CD8-positive, alpha-beta memory T cell (primary cell): ENCODE measurements at places on chromosomes 3 and 15.

GRCh38 chr15:77867266-77868047 is 210.1 kb downstream of the TBC1D2B start:
- no peak overlapping the region for H3K4me3 ChIP-seq
- H3K4me1 ChIP-seq, result no peaks in the 10 kb centered on the region
- DNase-seq, result no peak
- no peaks in the 10 kb centered on the region for H3K36me3 ChIP-seq
- H3K27me3 ChIP-seq, result no peaks in the 10 kb centered on the region

- peaks cover 12% of the 10 kb centered on the region for H3K27me3 ChIP-seq
- no peaks in the 10 kb centered on the region for H3K4me1 ChIP-seq
- no peak for DNase-seq
- H3K36me3 ChIP-seq, result no peaks in the 10 kb centered on the region
- H3K27ac ChIP-seq, result no peak overlapping the region
- no peak overlapping the region for H3K4me3 ChIP-seq
Measured at GRCh38 chr15:82709081-82709420, 624 bp downstream of the AP3B2 start.

GRCh38 chr15:82314769-82315518 is 34.3 kb downstream of the GOLGA6L10 start:
- no peak overlapping the region for H3K4me3 ChIP-seq
- H3K4me1 ChIP-seq, result no peaks in the 10 kb centered on the region
- no peak overlapping the region for H3K27ac ChIP-seq
- no peaks in the 10 kb centered on the region for H3K27me3 ChIP-seq

DNA sequence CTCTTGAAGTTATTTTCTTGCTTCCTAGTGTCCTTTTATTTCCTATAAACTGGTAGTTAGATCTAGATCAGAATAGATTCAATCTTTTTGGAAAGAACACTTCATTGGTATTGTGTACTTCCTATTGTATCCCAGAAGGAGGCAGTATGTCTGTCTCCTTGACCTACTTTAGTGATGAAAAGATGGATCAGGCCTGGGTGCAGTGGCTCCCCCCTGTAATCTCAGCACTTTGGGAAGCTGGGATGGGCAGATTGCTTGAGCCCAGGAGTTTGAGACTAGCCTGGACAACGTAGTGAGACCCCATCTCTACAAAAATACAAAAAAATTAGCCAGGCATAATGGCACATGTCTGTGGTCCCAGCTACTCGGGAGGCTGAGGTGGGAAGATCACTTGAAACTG is 12.0 kb downstream of the BSN start:
- no peaks in the 10 kb centered on the region for H3K36me3 ChIP-seq
- no peaks in the 10 kb centered on the region for H3K4me1 ChIP-seq
- H3K27me3 ChIP-seq, result no peaks in the 10 kb centered on the region
- H3K27ac ChIP-seq, result no peak overlapping the region

- H3K27me3 ChIP-seq, result no peaks in the 10 kb centered on the region
- no peak overlapping the region for H3K4me3 ChIP-seq
- H3K27ac ChIP-seq, result no peak overlapping the region
- DNase-seq, result no peak
- no peaks in the 10 kb centered on the region for H3K4me1 ChIP-seq
- no peaks in the 10 kb centered on the region for H3K36me3 ChIP-seq
Measured at GRCh38 chr3:127264794-127265514, 22.9 kb downstream of the PRR20G start.

DNA sequence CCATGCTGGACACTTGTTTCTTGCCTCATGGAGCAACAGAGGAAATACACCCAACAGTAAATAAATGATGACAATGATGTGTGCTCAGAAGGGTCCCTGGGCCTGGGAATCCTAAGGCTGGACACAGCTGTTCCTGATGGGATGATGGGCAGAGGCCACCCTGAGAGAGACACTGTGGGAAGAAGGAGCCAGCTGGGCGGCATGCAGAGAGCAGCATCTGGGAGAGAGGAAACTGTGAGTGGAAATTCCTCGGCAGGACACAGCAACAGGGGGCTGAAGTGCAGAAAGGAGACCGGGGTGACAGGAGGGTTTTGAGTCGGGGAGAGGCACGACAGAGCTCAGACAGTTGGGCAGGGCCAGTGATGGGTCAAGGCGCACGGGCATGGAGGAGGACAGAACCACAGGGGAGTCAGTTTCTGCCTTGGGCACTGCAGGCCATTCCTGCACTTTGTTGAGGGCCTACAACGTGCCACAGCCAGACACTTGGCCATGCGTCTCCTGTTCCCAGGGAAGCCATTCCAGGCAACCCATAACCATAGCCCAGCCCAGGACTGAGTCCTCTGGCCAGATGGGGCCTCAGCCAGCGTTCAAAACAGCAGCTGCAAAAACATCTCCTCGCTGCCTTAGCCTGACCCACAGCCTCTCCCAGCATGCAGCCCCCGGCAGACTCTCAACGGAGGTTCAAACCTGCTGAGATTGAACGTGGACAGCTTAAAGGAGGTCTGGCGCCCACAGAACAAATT is 36.7 kb upstream of the SLC6A1 start:
- no peaks in the 10 kb centered on the region for H3K4me1 ChIP-seq
- no peak overlapping the region for H3K27ac ChIP-seq
- H3K4me3 ChIP-seq, result no peak overlapping the region
- no peaks in the 10 kb centered on the region for H3K36me3 ChIP-seq
- no peaks in the 10 kb centered on the region for H3K27me3 ChIP-seq
- no peak for DNase-seq

- no peaks in the 10 kb centered on the region for H3K27me3 ChIP-seq
- no peaks in the 10 kb centered on the region for H3K4me1 ChIP-seq
- DNase-seq, result no peak
- H3K36me3 ChIP-seq, result no peaks in the 10 kb centered on the region
- no peak overlapping the region for H3K4me3 ChIP-seq
Measured at GRCh38 chr3:79767194-79767904, 449 bp downstream of the ROBO1 start.

GRCh38 chr3:12730506-12731242 is 28.4 kb downstream of the TMEM40 start:
- H3K4me1 ChIP-seq, result no peaks in the 10 kb centered on the region
- no peaks in the 10 kb centered on the region for H3K36me3 ChIP-seq
- DNase-seq, result no peak
- H3K27ac ChIP-seq, result no peak overlapping the region
- no peaks in the 10 kb centered on the region for H3K27me3 ChIP-seq

- no peak for DNase-seq
- no peak overlapping the region for H3K27ac ChIP-seq
- no peaks in the 10 kb centered on the region for H3K36me3 ChIP-seq
- no peaks in the 10 kb centered on the region for H3K4me1 ChIP-seq
- no peak overlapping the region for H3K4me3 ChIP-seq
Measured at GRCh38 chr3:1717524-1717923, 381.1 kb upstream of the CNTN4 start.

DNA sequence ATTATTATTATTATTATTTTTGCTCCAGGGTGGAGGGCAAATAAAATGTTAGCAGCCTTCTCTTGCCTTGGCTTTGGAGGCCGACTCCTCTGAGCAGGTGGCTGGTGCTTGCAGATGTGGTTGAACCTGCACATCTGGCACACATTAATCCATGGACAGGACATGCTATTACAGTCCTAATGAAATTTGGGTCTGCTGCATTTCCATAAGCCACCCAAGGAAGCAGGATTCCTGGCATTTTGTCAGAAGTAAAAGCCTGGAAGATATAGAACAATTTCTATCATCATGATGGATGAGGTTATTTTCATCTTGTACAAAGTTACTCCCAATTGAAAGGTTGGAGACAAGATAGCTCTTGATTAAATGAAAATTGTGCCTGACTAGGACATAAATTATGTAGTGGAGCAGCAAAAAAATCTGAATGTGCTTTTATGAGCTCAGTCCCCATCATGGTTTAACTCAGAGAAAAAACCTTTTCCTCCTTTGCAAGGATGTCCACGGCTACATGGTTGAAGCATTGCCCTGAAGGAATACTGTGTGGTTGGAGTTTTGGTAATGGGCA is 130.9 kb upstream of the RGMA start:
- DNase-seq, result no peak
- H3K27me3 ChIP-seq, result peaks cover 4% of the 10 kb centered on the region
- H3K36me3 ChIP-seq, result no peaks in the 10 kb centered on the region
- no peak overlapping the region for H3K27ac ChIP-seq
- H3K4me3 ChIP-seq, result no peak overlapping the region

- no peak for DNase-seq
- no peaks in the 10 kb centered on the region for H3K36me3 ChIP-seq
- no peaks in the 10 kb centered on the region for H3K27me3 ChIP-seq
- no peak overlapping the region for H3K27ac ChIP-seq
- no peaks in the 10 kb centered on the region for H3K4me1 ChIP-seq
Measured at GRCh38 chr3:128273109-128273840, 120.0 kb downstream of the EEFSEC start.

DNA sequence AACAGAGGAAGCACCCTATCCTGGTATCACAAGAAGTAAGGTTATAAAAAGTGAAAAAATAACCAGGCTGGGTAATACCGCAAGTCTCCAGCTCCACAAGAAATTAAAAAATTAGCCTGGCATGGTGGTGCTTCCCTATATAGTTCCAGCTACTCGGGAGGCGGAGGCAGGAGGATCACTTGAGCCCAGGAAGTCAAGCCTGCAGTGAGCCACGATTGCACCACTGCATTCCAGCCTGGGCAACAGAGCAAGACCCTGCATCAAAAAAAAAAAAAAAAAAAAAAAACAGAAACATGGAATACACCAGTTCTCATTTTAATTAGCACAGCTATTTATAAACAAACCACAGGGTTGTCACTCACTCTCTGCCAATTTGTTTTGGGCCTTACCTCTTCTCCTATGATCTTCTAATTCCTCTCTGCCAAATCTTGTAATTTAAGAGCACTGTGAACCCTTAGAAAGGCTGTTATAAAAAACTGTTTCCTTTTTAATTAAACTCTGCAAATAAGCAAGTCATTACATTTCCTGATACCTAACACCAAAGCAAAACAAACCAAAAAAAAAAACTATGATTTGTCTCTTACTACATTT is 22.6 kb downstream of the DCUN1D1 start:
- H3K4me1 ChIP-seq, result no peaks in the 10 kb centered on the region
- H3K27me3 ChIP-seq, result no peaks in the 10 kb centered on the region
- H3K27ac ChIP-seq, result no peak overlapping the region
- no peak for DNase-seq
- H3K4me3 ChIP-seq, result no peak overlapping the region
- peaks cover 10% of the 10 kb centered on the region for H3K36me3 ChIP-seq

GRCh38 chr3:13081603-13082360 is 8.6 kb upstream of the IQSEC1 start:
- DNase-seq, result no peak
- no peak overlapping the region for H3K4me3 ChIP-seq
- H3K4me1 ChIP-seq, result no peaks in the 10 kb centered on the region

GRCh38 chr3:37014620-37015019 is 21.3 kb downstream of the MLH1 start:
- no peaks in the 10 kb centered on the region for H3K27me3 ChIP-seq
- no peak overlapping the region for H3K4me3 ChIP-seq
- no peaks in the 10 kb centered on the region for H3K4me1 ChIP-seq

DNA sequence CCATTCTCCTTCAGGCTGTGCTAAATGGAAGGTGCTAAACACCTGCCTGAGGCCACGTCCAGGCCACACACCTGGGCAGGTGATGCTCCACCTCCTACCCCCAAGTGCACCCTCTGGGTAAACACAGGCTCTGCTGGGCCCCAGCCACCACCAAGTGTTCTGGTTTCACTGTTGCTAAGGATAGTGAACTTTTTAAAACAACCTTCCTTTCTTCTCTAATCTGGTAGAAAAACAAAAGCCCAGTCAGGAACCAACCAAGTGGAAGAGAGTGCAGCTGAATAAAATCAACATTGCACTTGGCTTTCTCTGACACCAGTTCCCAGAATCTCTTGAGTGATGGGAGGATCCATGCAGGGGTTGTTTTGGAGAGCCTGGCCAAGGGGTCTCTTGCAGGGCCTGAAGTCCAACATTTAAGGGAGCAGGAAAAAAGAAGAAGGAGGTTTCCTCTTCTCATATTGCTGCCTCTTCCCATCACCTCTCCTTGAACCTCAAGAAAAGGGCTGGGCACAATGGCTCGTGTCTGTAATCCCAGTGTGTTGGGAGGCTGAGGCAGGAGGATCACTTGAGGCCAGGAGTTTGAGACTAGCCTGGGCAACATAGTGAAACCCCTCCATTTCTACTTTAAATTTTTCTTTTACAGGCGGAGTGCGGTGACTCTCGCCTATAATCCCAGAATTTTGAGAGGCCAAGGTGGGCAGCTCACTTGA is 26.2 kb upstream of the ATP13A3 start:
- no peak overlapping the region for H3K27ac ChIP-seq
- no peaks in the 10 kb centered on the region for H3K4me1 ChIP-seq
- no peaks in the 10 kb centered on the region for H3K36me3 ChIP-seq
- no peak for DNase-seq

- DNase-seq, result no peak
- H3K4me1 ChIP-seq, result no peaks in the 10 kb centered on the region
- H3K4me3 ChIP-seq, result no peak overlapping the region
- H3K27ac ChIP-seq, result no peak overlapping the region
- no peaks in the 10 kb centered on the region for H3K36me3 ChIP-seq
Measured at GRCh38 chr3:159823780-159824179, 164.9 kb upstream of the IL12A start.

GRCh38 chr3:160040181-160040580 is 51.5 kb downstream of the IL12A start:
- peaks cover 5% of the 10 kb centered on the region for H3K27me3 ChIP-seq
- H3K27ac ChIP-seq, result no peak overlapping the region
- H3K4me1 ChIP-seq, result no peaks in the 10 kb centered on the region
- no peak for DNase-seq
- H3K36me3 ChIP-seq, result no peaks in the 10 kb centered on the region

DNA sequence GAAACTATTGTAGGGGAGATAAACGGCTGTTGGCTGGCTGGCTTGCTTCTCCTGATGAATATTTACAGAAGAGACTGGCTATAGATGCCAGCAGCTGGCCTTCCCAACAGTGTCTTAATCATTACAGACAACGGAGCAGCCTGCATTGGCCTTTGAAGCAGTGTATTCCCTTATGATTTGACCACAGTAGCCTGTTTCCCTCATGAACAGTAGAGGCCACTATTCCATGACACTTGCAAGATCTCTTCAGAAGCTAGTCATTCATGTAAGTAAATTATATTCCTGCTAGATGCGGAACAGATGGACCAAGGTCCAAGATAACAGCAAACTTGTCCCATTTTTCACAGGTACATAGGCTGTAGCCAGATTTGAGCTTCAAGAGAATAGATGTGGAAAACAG is 47.3 kb downstream of the TMCO5A start:
- H3K27ac ChIP-seq, result no peak overlapping the region
- no peaks in the 10 kb centered on the region for H3K4me1 ChIP-seq
- H3K27me3 ChIP-seq, result no peaks in the 10 kb centered on the region

DNA sequence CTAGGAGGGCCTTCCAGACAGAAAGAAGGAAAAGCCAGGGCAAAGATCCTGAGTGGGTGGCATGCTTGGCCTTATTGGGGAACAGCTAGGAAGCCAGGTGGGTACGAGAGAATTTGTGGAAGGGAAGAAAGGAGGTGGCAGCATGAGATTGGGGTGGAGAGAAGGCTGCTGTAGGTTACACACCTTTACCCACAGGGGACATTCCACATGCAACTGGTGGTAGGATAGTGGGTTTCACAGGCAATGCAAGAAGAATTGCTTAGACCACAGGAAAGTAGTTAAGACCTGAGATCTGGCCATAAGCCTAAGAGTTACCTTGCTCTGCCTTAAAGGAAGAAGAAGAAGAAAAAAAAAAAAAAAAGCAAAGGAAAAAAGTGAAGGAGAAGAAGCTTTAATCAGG is 19.8 kb downstream of the ANP32A start:
- no peak overlapping the region for H3K4me3 ChIP-seq
- H3K4me1 ChIP-seq, result peaks cover 64% of the 10 kb centered on the region
- no peak overlapping the region for H3K27ac ChIP-seq
